M059J (cell line): ENCODE measurements at places on chromosomes 16 and 17.

GRCh38 chr17:77495575-77495974 lies 354.8 kb downstream of the SEC14L1 start:
- no peak for DNase-seq

GRCh38 chr17:77810536-77810935 lies 148.0 kb upstream of the TNRC6C start:
- peak; percentile 61 for DNase-seq

- no peak for DNase-seq
These were observed 97.9 kb upstream of the IRX6 start for GRCh38 chr16:55225972-55226542.

- no peak for DNase-seq
These were observed 13.5 kb downstream of the CA4 start for GRCh38 chr17:60163108-60163784.

- DNase-seq = no peak
These were observed 557.9 kb upstream of the CDH11 start for GRCh38 chr16:65679785-65680184.

GRCh38 chr16:50248845-50249244 lies 17.5 kb upstream of the ADCY7 start:
- no peak for DNase-seq

DNA sequence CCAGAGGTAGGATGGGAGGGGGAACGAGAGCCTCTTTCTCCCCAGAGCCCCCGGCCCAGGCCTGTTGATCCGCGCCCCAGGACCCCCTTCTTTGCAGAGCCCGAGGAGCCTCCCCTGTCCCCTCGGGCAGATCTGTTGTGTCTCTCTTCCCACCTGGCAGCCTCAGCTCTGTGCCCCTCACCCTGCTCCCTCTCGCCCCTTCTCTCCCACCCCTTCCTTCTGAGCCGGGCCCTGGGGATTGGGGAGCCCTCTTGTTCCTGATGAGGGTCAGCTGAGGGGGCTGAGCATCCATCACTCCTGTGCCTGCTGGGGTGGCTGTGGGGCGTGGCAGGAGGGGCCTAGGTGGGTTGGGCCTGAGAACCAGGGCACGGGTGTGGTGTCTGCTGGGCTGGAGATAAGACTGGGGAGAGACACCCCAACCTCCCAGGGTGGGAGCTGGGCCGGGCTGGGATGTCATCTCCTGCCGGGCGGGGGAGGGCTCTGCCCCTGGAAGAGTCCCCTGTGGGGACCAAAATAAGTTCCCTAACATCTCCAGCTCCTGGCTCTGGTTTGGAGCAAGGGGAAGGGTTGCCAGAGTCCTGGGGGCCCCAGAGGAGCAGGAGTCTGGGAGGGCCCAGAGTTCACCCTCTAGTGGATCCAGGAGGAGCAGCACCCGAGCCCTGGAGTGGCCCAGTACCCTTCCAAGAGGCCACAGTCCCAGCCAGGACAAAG lies 65.4 kb downstream of the MRC2 start:
- peak; percentile 43 for DNase-seq

- no peak for DNase-seq
These were observed 3.8 kb downstream of the NUDT16L1 start for GRCh38 chr16:4696905-4697847.

DNA sequence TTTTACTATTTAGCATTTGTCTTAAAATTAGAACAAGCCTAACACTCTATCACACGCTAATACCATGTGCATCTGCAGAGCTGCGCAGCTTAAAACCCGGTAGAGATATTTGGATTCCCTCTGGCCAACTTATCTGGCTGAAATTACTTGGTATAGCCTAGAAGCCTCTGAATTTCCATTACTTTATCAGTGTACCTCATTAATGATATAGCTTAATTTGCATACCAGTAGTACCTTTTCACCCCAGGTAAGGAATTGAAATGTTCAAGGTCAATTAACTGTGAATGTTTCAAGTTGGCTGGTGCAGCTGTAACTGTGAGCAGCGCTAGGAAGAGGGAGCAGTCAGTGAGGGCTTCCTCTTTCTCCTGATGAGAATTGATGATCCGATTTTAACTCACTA lies 74.2 kb downstream of the CNTNAP4 start:
- no peak for DNase-seq

GRCh38 chr17:13539421-13539820 lies 62.3 kb downstream of the HS3ST3A1 start:
- no peak for DNase-seq
